GM13977 (cell line): ENCODE measurements at places on chromosomes 7 and 10.

GRCh38 chr7:118747473-118747872, 523.0 kb downstream of the ANKRD7 start:
- no peak for DNase-seq

GRCh38 chr7:102421706-102422240, 11.6 kb upstream of the ORAI2 start:
- DNase-seq = no peak

- DNase-seq = no peak
These were observed 43.2 kb upstream of the CFAP46 start for GRCh38 chr10:132985546-132985900.

DNA sequence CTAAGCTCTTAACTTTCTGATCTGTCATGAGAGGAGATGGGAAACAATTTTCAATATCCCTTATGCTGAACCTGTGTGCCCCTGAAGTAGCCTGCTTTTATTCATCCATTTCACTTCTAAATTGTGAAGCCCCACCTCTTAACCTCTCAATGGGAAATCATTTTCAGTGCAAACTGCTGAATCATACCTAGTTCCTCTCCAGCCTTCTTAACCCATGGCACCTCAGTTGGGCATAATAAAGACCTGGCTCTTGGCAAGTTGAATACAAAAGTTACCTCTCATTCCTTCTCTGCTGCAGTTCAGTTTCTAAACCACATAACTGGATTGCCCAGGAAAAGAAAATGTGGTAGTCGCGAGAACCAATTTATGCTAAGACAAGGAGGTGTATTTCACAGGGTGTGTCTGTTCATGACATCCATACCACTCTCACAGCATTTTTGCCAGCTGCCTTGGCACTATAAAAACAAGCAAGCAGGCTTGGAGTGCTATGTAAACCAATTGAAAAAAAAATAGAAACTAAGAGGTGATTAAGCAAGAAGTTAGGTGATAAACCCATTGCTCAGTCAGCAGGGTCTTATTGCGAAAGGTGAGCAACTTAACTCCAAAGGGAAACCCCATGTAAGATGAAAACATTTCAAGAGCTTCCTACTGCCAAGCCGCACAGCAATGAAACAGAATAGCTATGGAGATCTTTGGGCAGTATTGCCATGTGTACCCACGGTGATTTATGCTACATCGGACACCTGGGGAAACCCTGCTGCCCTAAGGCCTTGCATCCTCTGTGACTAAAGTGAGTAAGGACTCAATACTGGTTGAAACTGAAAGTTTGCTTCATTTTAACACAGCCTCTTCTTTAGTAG, 57.0 kb upstream of the DKK1 start:
- DNase-seq = peak; percentile 24

- no peak for DNase-seq
These were observed 69.2 kb upstream of the SP4 start for GRCh38 chr7:21358648-21359047.

DNA sequence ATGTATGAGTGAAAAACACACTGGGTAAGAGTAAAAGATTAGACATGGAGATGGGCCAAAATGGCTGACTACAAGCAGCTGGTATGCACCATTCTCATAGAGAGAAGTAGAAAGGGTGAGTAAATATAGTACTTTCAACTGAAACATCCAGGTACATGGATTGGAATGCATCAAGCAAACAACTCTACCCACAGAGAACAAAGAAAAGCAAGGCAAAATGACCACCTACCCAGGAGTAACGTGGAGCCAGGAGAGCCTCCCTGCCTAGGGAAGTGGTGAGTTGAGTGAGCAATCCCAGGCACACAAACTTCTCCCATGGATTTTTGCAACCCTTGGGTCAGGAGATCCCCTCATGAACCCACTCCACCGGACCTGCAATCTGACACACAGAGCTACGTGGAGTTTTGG, 212.8 kb downstream of the PTN start:
- DNase-seq = no peak

DNA sequence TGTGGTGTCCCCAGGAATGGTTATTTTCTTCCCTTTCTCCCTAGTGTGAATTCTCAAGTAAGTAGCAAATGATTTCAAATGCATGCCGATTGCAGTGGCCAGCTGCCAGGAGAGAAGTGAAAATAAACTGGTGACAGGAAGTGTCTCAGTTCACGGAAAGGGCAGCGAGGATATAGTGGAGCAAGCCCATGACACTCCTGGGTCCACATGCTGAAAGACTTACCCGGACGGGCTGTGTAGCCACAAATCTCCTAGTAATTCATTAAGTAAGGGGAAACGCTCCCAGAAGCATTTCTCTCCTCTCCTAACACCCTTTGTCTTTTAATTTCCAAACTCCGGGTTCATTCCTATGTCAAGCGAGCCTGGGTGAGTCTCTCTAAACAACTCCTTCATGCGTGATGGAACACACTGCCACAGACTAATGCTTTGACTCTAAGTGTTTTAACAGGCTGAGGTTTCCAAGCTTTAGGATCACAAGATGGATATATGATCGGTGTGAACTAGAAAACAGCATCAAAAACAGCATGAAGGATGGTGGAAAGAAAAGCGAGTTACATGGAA, 125.6 kb downstream of the CYP26A1 start:
- no peak for DNase-seq

DNA sequence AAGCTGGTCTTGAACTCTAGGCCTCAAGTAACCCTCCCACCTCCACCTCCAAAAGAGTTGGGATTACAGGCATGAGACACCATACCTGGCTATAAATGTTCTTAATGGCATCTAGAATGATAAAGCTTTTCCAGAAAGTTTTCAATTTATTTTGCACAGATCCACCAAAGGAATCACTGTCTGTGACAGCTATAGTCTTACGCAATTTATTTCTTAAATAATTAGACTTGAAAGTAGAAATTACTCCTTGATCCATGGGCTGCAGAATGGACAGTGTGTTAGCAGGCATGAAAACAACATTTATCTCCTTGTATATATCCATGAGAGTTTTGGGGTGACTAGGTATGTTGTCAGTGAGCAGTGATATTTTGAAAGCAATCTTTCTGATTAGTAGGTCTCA, 33.8 kb downstream of the GALNT11 start:
- no peak for DNase-seq

- no peak for DNase-seq
These were observed 31.1 kb downstream of the SLC26A4 start for GRCh38 chr7:107691716-107692115.

- no peak for DNase-seq
These were observed 239.5 kb downstream of the REEP3 start for GRCh38 chr10:63760708-63761047.

- DNase-seq = no peak
These were observed 34.6 kb upstream of the LRRN3 start for GRCh38 chr7:111056371-111056770.

GRCh38 chr10:111273635-111274034, 196.8 kb downstream of the ADRA2A start:
- no peak for DNase-seq

DNA sequence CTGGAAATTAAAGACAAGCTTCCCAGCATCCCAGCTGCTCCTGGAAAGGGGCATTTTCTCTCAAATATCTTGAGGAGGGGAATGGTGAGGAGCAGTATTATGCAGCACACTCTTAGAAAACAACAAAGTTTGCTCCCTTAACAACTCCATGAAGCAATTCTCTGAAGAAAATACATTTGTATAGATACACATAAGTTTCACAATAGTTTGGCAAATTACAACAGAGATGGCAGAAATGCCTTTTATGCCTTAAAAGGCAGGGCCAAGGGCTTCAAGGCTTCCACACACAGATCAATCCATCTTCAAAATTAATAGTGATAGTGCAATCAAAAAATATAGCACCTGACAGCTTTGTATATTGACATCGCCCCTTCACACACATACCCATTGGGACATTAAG, 12.2 kb downstream of the DGKI start:
- DNase-seq = no peak

GRCh38 chr7:39733881-39734632, 110.7 kb downstream of the RALA start:
- no peak for DNase-seq

- DNase-seq = no peak
These were observed 41.9 kb upstream of the FRMD4A start for GRCh38 chr10:14372606-14373005.

DNA sequence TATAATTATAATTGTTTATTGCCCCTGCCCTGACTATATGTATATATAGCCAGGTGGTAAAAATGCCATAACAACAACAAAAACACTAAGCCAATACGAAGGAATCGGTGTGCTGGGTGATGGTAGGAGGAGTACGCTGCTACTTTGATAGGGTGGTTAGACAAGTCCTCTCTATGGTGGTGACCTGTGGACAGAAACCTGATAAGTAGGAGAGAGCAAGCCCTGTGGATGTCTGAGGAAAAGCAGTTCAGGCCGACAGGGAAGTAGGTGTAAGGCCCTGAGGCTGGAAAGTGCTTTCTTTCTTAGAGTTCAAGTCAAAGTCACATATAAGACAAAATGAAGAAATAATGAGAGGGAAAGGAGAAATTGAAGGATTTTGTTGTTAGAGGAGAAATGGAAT, 823.8 kb upstream of the CELF2 start:
- no peak for DNase-seq

- DNase-seq = no peak
These were observed 1383.2 kb upstream of the CELF2 start for GRCh38 chr10:9634466-9634865.
